CD4-positive, alpha-beta T cell treated with Interleukin-17A for 1 hour (primary cell): ENCODE measurements at places on chromosomes 7 and 10.

DNA sequence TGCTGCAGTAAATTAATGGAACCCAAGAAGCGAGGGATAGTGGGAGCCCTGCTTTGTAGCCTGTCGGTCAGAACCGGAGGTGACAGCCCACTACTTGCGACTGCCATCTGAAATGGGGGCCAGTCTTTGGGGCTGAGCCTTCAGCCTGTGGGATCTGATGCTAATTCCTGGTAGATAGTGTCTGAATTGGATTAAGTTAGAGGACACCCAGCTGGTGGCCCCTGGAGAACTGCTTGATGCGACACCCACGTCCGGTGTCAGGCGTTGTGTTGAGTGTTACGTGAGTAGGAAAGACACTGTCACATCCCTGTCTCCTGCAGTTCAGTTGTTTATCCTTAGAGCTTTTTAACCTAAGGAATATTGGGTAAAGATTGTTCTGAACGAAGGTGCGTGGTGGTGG is 5.0 kb downstream of the EIF3B start:
- no peak for DNase-seq

GRCh38 chr10:43867113-43867512 is 218.4 kb upstream of the ZNF32 start:
- DNase-seq, result no peak

DNA sequence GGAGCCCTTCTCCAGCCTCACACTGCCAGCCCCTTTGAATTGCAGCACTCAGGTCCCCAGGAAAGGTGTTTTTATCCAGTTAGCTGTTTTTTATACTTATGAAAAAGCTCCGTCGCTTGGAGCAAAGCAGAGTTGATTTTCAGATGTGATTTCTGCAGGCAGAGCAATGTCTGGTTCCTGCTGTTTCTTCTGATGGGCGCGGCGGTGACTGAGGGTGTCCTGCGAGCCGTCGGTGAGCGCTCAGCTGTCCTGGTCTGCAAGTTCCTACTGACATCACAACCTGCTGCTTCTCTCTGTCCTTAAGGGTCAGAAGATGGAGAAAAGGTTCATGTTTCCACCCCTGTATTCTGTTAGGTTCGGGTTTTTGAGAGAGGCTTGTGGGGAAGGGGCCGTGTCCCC is 109.6 kb upstream of the FAM20C start:
- no peak for DNase-seq

- no peak for DNase-seq
These were observed 35.9 kb upstream of the PFKP start for GRCh38 chr10:3031490-3031889.

DNA sequence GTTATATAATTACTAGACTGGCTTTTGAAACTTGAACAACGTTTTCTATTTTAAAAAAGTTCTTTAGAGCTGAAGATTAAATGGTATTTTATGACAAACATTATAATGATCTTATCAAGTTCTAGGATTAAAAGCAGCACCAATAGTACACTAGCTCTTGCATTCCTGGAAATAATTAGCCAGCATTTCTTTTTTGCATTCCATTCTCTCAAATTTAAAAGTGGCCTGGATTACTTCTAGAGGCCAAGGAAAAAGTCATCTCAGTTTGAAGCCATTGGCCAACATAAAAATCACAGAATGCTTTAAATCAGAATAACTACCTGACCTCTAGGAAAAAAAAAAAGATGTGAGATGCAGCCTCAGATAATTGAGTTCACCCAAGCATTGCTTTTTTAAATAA is 1326.4 kb upstream of the SORCS1 start:
- DNase-seq, result no peak

DNA sequence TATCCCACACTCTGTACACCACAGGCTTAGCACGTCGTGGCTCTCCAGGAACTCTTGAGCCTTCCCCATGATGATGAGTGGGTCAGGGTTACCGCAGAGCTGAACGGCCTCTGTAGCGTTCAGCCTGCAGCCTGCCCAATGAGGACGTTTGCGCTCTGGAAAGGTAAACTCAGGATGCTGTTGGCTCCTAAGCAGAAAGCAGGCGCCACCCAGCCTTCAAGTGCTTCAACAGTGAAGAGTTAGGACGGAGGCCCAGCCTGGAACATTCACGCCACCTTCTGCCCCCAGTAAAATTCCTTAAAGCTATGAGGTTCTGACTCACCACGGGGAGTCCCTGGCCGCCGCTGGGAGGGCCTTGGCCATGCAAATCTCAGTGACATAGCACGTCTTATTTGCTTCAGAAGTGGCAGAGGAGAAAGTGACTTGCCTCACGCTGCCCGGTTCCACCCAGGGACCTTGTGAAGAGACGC is 161.5 kb upstream of the SH2B2 start:
- no peak for DNase-seq

- no peak for DNase-seq
These were observed 296 bp downstream of the HABP2 start for GRCh38 chr10:113553149-113553548.

DNA sequence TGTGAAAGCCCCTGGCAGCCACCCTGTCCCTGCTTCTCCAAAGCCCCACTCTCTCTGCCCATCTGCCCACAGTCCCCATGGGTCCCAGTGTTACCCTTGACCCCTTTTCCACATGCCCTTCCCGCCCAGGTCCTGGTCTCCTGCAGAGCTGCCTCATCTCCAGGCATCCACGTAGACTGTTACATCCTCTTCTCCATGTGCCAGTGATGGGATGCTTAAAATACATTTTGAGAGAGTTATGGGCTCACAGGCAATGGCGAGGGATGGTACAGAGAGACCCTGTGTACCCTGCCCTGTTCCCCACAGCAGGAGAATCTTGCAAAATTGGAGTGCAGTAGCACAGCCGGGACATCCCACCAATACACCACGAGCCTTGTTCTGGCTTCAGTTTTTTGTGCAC is 56.8 kb downstream of the GLRX3 start:
- no peak for DNase-seq

DNA sequence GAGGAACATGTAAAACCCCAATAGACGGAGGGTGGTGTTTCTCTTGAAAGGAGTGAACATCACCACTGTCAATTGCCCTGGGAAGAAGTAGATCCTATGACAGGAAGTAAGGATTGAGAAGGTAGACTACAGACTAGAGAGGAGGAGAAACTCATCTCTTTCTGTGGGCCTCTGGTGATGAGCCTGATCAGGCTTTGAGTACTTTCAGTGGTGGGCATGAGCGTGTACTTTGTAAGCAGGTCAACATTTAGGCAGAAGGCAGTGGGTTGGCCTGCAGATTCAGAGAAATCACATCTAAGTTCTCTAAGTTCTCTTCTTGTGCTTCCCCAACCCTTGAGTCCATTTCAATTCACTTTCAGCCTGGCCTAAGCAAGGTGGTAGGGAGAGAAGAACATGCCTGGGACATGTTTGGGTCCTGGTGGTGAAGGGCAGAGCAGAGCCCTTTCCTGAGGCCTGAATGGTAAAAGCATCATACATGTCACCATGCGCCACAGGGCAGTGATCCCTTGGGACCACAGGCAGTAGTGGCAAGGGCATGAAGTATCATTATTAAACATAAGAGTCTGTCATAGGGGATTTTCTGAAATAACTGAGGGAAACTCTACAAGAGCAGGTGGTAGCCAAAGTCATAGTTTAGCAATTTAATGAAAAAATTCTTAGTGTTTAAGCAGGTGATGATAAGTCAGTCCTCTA is 56.4 kb upstream of the ANKRD1 start:
- DNase-seq, result no peak

DNA sequence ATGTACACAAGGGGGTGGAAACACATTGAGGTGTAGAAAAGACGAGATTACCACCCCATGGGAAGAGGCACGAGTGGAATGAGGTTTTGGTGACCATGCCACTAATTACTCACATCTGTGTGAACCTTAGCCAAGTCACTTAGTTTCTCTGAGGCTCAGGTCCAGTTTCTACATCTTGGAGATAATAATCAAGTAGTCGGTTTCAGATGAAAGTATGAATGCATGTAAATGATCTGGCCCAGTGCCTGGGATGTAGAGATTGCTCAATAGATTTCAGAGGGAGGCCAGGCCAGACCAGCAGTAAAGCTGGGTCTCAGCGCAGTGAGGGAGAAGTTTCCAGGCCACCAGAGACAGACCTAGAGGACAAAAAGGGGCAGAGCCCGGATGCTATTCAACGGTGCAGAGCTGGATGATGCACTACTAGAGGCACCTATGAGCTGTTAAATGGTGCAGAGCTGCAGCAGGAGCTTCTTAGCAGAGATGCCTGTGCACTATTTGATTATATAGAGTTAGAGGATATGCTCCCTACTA is 725.1 kb downstream of the GRID1 start:
- DNase-seq, result no peak

DNA sequence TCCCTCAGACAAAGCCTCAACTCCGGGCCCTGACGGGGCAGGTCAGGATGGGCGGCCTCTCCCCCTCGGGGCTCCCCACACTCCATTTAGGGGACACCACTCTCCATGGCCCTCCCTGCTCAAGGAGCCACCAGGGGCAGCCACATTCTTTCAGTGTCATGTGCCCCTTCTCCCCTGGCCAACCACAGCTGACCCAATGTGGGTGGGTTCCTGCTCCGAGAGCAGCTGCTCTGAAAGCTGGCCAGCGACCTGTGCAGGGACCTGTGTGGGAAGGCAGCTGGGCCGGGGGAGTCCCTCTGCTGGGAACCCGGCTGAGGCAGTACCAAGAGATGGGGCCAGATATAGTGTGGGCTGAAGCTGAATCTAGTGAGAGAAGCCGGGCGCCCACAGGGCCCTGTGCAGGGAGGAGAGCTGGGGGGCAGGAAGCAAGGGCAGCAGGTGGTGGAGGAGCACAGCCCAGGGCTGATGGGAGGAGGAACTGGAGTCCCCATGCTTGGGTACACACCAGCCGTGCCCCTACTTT is 40.6 kb upstream of the NPFFR1 start:
- DNase-seq, result peak; percentile 11

- no peak for DNase-seq
These were observed 191.0 kb downstream of the GLI3 start for GRCh38 chr7:42045961-42046360.

DNA sequence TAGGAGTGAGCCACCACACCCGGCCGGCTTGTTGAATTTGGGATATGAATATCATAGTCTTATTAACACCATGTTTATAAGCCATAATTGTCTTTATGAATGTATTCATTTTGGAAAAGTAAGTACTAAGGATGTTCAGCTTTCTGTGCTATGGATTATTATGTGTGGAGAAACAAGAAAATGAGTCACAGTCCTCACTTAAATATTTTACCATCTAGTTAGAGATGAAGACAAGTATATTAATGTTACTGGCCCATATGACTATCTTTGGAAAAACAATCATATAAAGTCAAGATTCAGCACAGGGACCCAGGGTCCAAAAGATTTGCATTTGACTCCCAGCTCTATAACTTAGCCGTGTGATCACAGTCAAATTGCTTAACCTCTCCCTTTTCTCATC is 9.8 kb upstream of the TOMM7 start:
- no peak for DNase-seq

DNA sequence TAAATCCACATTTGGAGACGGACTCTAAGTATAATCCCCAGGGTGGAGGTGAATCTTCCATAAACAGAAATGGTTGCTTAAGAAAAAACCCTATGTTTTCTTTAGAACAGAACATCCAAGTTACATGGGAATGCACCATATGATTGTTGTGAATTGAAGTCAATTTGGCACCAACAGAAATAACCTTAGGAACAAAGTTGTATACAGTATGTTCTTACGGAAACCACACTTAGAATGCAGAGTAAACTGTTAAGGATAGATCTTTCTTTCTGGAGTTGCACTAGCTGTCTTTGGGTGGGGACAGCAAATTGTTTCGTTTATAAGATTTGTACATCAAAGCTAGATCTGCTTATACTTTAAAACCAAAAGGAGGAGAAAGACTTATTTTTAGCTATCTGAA is 316.4 kb downstream of the PTEN start:
- no peak for DNase-seq

GRCh38 chr10:102579328-102579727 is 65.0 kb upstream of the TRIM8 start:
- no peak for DNase-seq

- DNase-seq, result no peak
These were observed 90.0 kb downstream of the PLCE1 start for GRCh38 chr10:94083662-94084265.

- no peak for DNase-seq
These were observed 58.5 kb downstream of the LARP4B start for GRCh38 chr10:873020-873419.

DNA sequence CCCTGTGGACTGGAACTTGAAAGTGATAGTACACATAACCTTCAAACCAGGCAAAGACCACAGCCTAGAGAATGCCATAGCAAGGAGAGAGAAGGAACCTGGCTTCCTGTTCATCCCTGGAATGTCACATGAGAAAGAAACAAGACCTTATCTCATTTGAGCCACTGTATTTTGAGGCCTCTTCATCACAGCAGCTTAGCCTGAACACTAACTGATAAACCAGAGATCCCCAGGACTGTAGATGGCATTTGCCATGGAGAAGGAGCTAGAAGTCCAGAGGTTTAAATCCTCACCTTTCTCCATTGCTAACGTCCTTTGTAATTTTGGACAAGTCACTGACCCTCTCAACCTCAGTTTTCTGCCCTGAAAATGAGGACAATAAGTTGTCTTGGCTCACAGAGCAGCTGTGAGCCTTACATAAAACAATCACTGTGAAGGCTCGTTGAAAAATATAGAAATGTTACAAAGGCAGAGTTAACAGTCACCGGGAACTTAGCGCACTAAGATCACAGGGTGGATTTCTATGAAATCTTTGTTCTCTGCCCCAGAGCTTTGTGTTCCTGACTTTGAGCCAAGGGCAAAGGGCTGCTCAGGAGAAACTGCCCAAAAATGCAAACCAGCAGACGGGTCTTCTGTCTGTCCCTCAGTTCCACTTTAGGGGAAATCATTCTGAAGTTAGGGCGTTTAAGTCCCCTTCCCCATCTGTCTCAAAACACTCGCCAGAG is 197.0 kb downstream of the USP6NL start:
- no peak for DNase-seq

GRCh38 chr10:104150139-104150538 is 28.2 kb downstream of the SFR1 start:
- DNase-seq, result no peak

DNA sequence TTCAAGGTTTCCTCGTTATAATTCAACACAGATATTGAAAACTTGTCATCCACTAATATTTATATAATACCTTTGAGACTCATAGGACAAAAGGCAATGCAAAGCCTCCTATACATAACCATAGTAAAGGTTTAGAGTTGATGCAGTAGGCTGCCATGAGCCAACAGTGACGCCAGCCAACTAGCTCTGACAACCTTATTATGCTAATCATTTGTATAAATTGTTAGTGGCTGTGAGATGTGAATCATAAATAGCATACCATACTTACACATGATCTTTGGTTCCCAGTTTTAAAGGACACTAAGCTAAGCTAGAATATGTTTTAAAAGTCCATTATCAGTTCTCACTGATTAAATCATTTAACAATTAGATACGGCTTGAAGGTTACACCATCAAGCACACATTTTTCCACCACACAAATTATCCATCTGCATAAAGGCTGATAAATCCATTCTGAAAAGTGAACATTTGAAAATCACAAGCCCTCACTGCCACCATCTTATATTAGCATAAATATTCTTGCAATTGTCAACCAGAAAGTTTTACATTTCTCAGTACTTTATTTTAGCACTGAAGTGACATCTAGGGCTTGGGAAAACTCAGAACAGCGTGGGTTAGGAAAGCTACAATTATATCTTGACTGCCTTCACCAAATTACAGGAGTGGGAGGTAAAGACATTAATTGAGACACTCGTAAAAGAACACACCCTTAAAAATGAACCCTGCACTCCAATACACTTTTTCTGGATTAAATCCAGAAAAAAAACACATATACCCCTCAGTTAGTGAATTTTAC is 30.7 kb downstream of the COA1 start:
- no peak for DNase-seq
